ENCODE measurements at places on chromosomes 12 and 14. TPM values are rescaled to one million over a fixed set of nuclear protein-coding genes. Genes with fewer than 3 reads are reported as not detected.

GRCh38 chr14:102948698-102949061 lies 26.2 kb downstream of the AMN start:
- DNase-seq = no peak

- no peak for DNase-seq
Measured at GRCh38 chr12:121064116-121064515, 25.1 kb upstream of the OASL start.

GRCh38 chr12:633731-634130 lies 29.5 kb downstream of the NINJ2 start:
- no peak for DNase-seq

CHGA gene
- not detected for total RNA-seq

CTDSP2 gene
- 82.7 TPM for total RNA-seq

DNA sequence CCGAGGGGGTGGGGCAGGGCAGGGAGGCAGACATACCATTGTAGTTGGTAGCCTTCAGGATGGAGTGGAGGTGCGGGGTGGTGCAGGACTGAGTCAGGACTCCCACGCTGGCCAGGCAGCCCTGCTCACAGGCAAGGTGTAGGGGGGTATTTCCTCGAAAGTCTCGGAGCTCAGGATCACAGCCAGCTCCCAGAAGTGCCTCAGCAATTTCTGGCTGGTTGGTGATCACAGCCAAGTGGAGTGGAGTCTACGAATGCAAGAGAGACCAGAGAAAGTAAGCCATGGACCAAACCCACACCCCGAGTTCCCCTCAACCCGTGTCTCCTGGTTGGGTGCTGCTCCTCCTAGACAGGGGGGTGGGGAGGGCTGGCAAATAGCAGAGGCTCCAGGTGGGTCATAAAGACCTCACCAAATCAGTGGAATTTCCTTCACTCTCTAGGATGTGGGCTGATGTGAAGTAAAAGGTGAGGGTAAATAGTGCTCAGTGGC lies 1.4 kb downstream of the NFKBIA start:
- DNase-seq = no peak

GRCh38 chr12:4006743-4007142 lies 133.5 kb upstream of the PARP11 start:
- no peak for DNase-seq

- no peak for DNase-seq
Measured at GRCh38 chr14:95106971-95107370, 50.4 kb downstream of the DICER1 start.

DNA sequence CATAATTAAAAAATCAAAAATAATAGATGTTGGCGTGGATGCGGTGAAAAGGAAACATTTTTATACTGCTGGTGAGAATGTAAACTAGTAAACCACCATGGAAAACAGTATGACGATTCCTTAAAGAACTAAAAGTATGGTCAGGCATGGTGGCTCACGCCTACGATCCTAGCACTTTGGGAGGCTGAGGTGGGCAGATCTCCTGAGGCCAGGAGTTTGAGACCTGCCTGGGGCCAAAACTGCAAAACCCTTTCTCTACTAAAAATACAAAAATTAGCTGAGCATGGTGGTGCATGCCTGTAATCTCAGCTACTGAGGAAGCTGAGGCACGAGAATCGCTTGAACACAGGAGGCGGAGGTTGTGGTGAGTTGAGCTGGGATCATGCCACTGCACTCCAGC lies 195.7 kb upstream of the BMP4 start:
- DNase-seq = no peak

- no peak for DNase-seq
Measured at GRCh38 chr12:104524034-104524832, 67.5 kb downstream of the CHST11 start.

GRCh38 chr12:22656831-22657230 lies 31.9 kb downstream of the ETNK1 start:
- no peak for DNase-seq

DNA sequence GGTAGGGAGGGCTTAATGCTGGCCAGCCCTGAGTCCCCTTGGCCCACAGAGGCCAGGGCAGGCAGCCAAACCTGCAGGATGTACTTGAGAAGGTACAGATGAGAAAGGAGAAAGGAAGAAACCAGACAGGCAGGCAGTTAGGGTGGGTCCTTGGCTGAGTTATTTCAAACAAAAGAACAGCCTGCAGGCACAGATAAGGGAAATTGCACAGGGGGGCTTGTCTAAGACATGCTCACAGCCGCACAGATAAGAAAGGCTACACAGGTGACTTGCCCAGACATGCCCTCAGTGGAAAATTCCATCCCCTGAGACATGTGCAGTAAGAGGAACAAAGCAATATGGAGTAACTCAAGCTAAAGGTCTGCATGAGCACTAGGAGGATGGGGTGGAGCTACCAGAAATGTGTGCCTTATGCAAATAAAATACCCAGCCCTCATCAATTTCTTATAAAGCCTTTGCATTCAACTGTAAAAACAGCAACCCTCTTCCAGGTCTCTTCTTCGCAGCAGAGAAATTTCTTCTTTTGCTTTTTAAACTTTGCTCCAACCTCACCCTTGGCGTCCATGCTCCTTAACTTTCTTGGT lies 158.2 kb upstream of the RGS6 start:
- no peak for DNase-seq

DNA sequence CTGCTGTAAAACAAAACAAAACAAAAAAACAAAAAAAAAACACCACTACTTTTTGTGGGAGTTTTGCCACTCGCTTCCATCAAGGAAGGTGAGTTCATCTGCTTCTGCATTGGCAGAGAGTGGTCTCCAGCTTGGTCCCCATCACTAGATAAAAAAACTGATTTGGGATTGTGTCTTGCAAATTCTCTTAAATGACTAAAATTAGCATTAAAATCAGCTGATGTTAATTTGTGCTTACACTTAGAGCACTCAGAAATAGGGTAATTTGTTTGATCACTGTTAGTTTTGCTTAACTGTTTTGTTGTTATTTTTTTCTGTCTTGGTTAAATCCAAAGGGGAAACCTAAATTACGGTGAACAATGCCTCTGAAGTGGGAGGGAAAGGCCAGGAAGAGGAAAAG lies 1048.0 kb downstream of the LRFN5 start:
- DNase-seq = no peak

PTGDR gene
- total RNA-seq = not detected

DNA sequence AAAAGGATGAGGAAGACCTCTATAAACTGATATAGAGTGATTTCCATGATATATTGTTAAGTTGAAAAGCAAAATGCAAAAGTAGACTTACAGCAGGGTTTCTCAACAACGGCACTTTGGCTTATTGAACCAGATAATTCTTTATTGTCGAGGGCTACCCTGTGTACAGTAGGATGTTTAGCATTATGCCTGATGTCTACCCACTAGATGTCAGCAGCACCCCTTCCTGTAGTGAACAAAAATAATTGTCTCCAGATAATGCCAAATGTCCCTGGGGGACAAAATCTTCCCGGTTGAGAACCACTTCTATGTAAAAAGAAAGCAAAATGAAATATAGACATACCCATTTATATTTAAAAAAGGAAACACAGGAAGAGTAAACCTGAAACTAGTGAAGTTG lies 32.4 kb downstream of the ABCD2 start:
- DNase-seq = peak; percentile 19

- no peak for DNase-seq
Measured at GRCh38 chr14:90722590-90722989, 93.6 kb downstream of the TTC7B start.

DNA sequence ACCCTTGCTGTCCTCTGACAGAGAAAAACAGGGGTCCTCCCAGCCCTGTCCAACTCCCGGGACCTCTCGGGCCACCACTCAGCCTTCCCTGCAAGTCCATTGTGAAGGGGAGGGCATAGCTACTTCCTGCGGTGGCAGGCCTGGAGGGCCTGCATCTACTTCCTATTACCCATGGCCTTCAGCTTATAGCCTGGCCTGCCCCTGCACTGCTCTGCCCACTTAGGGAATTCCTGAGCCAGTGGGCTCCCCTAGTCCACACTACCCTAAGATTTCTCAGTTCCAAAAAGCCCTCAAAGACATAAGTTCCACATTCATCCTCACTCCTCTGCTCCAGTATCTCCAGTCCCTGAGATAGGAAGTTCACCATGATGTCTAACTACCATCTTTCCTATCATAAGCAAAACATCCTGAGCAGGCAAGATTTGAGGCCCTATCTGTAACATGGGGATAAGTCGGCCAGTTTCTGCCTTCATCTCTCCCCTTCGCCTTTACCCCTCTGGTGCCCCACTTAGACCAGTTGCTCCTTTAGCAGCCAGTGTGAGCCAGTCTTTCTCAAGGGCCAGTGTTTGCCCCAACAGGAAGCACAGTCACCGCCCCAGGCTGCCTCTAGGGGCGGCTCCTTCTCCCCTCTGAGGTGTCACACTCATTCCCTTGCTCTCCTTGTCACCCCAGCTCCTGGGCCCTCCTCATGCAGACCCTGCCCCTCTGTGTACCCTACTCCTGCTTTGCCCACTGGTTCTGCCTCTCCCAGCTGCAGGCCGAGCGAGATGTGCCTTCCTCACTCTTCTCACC lies 10.9 kb downstream of the HDAC7 start:
- no peak for DNase-seq
